Activated CD8-positive, alpha-beta memory T cell treated with anti-CD3 and anti-CD28 coated beads for 4 hours (primary cell): ENCODE measurements at places on chromosomes 4 and X.

DNA sequence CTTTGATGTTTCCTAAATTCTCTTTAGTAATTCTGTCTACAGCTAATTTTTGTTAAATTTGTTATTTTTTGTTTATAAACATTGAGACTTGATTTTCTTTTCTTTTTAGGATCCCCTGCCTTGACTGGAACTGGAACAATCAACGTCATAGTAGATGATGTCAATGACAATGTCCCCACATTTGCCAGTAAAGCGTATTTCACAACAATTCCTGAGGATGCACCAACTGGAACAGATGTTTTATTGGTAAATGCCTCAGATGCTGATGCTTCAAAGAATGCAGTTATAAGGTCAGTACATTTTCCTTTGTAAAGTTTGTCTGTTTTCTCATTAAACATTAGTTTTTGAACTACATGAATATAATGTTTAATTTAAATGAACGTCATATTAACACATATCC is 119.4 kb downstream of the FAT4 start:
- no peak for DNase-seq

DNA sequence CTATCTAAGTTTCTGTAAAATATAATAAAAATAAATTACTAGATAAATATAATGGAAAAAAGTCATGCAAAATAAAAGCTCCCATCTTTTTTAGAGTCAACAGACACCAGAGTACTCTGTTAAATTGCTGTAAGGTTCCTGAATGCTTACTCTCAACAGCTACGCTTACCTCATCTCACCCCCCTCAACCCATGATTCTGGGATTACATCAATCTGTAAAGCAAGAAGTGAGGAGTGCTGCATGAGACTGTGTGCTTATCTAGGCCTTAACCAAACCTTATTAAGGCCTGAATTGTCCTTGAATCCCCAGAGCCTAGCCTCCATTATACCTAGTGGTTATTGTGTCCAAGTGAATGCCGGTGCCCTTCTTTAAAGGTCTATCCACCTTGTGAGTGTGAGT is 735.8 kb downstream of the RPA4 start:
- no peak for DNase-seq

DNA sequence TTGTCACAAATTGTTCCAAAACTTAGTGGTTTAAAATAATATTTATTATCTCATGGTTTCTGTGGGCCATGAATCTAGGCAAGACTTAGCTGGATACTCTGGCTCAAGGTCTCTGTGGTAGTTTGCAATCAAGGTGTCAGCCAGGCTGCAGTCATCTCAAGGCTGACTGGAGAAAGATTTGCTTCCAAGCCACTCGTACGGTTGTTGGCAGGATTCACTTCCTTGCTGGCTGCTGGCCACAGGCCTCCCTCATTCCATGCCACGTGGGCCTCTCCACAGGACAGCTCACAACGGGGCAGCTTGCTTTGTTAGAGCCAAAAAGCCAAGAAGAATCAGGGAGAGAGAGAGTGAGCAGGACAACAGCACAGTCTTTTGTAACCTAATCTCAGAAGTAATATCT is 101.4 kb downstream of the WWC2 start:
- DNase-seq: no peak

DNA sequence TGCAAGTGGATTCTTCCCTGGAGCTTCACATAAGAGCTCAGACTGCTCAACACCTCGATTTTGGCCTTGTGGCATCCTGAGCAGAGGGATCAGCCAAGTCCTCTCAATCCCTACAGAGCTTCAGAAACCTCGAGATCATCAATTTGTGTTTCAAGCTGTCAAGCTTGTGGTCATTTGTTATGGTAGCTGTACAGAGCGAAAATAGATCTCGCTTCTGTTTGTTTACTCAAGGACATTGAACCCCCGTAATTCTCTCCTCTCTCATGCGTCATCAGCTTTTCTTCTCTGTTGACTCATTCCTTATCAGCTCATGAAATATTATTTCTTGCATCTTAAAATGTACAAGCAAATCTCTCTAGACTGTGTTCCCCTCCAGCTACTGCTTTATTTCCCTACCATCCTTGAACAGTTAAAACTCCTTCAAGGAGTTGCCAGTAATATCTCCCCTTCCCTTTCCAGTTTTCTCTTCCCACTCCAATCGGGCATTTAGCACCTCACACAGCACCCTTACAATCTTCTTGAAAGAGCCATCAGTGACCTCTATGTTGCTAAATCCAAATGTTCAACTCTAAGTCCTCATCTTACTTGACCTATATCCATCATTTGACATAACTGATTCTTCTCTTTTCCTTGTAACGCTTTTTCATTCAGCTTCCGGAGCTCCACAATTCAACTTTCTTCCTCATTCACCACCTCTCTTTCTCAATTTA is 106.2 kb upstream of the FAT1 start:
- no peak for DNase-seq

DNA sequence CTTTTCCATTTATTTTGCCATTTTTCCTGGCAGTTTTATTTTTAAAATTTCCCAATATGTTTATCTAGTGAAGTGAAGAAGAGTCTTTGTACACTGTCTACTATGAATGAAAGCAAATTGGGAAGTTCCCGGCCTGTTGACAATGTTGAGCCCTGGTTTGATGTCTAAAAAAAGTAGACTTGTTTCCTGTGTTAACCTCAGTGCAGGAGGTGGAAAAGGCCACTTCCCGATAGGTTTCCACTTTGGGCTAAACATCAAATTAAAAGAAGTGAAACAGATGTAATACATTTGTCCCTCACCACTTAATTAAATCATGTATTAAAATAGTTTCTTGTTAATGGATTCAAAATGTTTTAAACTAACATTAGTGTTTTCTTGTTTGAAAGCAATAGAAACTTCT is 30.0 kb downstream of the BBS12 start:
- DNase-seq: no peak

DNA sequence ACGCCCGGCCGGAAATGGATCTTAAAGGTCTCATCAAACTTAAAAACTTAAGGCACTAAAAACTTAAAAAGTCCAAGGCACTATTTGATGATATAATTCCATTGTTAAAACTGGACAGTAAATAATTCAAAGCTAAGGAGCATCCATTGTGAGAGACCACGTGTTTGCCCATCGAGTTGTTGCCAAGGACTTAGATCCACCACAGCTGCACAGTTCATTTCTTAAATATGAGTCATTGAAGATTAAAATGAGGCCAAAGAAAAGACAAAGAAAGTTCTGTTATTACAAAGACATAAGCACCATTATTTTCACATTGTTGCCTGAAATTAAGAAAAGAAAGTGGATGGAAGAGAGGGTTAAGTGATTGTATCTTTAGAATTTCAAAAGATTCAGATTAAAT is 411.5 kb upstream of the FTHL17 start:
- no peak for DNase-seq

DNA sequence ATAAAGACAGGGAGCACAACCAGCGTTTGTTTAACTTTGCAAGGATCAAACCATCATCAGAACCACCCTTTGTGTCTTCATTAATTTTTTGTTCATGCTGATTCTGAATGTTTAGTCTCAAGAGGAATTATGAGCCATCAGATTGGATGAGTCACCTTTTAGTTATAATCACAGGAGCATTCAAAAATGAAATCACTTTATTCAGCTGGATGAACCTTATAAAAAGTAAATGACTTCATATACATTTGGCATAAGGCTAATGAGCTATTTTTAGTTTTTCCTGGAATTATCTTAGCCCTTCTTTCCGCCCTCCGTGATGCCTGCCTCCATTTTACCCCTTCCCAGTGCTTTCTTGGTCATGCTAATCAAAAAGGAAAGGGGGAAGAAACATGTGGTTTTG is 103.6 kb downstream of the SORBS2 start:
- no peak for DNase-seq

- no peak for DNase-seq
These were observed 165.1 kb upstream of the PPARGC1A start for GRCh38 chr4:24054910-24055309.

- no peak for DNase-seq
These were observed 20.9 kb downstream of the HSD17B11 start for GRCh38 chr4:87370068-87370467.

DNA sequence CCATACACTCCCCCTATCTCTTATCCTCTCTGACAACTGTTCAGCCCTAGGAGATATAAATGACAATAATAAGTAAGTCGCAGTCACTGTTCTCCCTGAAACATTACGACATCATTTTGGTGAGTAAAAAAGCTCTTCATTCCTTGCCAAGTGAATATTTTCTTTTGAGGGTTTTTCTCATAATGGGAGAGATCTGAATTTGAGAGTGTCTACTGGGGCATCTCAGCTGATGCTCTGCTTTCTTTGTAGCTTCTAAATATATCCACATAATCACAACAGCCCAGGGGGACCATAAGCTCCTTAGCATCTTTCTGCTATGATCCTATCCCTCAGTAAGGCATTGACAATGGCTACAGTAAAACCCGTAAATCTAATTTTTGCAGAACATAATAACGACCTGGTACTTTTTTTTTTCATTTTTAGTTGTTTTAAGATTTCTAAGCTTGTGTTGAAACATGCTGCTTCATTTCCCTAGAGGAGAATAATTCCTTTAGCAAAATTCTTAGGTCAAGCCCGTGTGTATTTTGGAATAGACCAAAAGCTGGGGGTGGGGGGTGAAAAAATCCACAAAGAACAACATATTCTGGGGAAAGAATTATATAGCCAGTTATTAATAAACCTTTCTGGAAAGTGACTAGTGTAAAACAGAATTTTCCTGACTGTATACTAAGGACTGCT is 78.1 kb upstream of the GPM6B start:
- DNase-seq: no peak

DNA sequence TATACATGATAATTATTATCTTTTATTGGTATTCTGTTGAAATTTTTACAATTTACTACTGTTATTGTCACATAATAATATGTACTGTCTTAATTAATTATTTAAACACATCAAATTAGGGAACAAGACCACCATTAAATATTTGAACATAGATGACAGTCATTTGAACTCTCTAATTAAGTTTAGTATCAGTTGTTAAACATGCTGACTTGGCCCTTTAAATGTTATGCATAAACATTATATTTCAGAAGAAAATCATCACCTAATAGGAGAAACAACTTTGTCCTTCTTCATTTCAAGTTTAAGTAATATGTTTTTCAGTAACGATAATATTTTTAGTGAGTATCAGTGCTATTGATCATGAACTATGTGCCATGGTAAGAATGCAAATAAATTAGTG is 623.5 kb upstream of the GNPDA2 start:
- DNase-seq: no peak

DNA sequence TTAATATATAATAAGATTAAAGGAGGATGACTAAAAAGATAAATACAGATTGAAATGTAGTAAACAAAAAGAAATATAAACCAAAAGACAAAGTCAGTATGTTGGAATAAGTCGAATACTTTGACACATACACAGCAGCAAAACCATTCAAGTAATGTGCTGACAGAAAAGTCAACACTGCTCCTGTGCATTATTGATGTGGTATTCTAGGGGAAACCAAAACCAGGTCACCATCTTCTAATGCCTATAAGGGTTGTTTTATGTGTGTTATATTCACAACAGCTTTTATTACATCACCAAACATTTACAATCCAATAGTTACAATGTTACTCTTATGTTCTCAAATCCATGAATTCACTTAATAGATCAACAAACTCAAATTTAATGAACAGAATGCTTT is 111.8 kb upstream of the DKK2 start:
- DNase-seq: no peak
